Thoracic aorta (tissue), 2 donors: ENCODE measurements at places on chromosomes 3 and 15.

DNA sequence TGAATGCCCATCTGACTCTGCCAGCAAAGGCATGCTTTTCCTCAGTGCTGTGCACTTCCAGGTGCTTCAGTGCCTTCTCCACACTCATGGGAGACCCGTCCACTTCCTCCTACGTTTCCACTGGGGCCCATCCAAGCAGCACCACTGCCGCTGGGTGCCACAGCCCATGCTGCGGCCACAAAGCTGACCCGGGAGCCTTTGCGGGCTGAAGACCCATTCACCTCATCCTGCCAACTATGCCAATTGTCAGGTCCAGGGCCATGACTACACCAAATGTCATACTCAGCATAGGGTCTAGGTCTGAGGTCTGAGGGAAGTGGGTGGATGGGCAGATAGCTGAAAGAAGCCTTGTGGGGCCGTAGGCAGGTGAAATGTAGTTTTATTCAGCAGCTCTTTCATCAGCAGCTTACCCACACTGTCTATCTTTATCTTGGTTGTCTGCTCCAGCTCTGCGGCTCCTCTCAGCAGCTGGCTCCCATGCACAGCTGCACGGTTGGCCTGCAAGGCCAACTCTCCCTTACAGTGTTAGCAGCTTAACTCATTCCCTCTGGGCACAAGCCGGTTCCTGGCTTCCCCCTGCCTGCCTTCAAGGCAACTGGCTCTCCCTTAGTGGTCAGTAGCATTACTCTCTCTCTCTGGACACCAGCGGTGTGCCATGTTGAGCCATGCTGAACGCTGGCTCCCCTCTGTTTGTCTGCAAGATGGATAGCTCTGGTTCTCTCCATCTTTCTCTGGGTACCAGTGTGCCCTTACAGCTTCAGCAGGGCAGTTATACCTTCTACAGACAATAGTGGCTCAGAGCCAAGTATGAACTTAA, 63.7 kb upstream of the SIAH2 start:
- DNase-seq = no peak

DNA sequence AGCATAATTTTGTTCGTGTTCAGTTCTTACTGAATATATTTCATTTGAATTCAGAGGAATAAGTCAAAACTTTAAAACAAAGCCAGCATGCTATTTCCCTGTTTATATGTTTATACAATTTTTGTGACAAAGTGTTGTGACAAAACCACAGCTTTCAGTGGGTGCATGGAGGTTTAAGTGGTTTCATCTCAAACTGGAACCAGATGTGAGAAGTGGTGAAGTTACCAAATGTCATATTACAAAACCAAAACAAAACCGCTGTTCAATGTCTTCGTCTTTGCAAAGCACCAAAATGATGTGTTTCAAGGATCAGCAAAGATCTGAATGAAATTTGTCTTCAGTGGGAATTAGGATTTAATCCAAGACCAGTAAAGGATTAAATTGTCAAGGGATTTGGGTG, 59.3 kb upstream of the OSTN start:
- DNase-seq = no peak

DNA sequence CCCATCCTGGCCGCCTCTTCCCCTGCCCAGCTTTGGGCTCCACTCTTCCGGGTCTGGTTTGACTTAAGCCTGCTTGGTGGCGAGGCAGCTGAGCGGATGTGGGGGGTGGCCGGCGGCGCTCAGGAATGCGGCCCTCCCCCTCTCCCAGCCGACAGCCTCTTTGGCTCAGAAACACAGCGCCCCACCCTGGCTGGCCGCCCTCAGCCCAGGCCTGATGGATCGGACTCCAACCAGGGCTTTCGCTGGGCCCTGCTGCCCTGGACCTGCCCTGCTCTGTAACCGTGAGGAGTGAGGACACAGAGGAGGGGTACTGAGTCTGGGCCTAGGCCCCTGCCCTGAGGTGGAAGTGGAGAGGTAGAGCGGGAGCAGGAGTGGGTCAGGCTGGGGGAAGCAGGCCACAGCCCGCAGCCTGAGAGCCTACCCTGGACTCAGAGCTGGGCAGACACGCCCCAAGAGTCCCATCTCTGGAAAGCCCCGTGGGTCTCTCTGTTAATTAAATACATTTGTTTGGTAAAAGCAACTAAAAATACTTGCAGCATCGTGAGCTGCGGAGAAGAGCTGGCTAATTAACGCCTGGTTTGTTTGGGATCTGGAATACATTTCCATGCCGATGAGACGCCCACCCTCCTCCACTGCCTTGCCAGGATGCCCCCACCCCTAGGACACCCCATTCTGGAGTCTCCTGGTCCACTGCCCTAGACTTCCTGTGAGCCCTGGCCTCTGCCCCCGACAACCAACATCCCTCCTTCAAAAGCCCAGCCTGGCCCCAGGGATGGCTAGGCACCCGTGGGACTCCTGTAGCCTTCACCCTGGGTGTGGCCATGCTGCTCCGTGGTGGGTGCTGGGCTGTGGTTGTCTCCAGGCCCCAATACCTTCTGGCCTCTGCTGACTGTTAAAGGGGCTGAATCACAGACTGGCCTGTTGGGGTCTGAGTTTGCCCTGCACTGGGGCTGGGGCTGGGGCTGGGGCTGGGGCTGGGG, 19.6 kb downstream of the PLXNA1 start:
- DNase-seq = peak; percentile 58

DNA sequence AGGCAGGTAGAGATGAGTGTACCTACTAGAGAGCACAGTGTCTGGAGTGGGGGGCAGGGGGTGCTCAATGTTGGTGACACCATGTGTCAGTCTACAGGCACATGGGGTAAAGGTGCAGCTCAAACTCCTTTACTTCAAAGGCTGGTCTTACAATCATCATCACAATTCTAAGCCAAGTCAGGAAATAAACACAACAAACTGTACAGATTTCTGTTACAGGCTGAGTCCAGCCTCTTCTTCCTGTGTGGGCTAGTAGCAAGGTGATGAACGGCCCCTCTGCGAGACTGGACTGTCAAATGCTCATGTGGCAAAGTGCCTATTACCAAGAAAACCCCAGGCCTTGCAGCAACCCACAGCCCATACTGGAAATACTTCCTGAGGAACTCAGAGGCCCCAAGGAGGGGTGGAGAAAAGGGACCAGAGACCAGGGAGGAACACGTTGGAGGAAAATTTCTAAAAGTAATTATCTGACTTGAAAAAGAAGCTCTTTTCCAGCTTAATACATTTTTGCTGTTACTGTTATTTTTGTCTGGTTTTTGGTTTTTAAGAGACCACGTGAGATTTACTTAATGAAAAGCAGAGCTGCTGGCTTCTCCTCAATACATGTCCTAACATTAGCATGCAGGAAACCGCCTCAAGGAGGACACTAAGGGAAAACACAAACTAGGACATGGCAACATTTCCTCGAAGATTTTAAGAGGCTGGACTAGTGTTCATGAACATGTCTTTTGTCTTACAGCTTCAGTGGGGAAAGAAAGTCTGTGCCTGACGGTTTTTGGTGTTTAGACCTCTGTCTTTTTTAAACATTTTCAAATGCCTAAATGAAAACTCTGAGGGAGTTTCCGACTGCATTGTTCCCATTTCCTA, 29.5 kb downstream of the TBC1D2B start:
- DNase-seq = no peak
